ENCODE measurements at places on chromosomes 5 and 9. TPM values are rescaled to one million over a fixed set of nuclear protein-coding genes. Genes with fewer than 3 reads are reported as not detected.

The TAF11L5 gene
- not detected for polyA plus RNA-seq

The ANKRD18A gene
- polyA plus RNA-seq, result 0.35 TPM

The INSL6 gene
- not detected for polyA plus RNA-seq

The RAB24 gene
- 55.4 TPM for polyA plus RNA-seq

The CDC20B gene
- 0.28 TPM for polyA plus RNA-seq

The NR2F1-AS1 gene
- polyA plus RNA-seq, result 12.9 TPM

The SH3PXD2B gene
- 8.0 TPM for polyA plus RNA-seq

The CDHR2 gene
- polyA plus RNA-seq, result 0.10 TPM

The ERBIN gene
- polyA plus RNA-seq, result 13.8 TPM

The PFN3 gene
- not detected for polyA plus RNA-seq

The CER1 gene
- polyA plus RNA-seq, result not detected

The PCDHA1 gene
- 0.30 TPM for polyA plus RNA-seq

The NEUROG1 gene
- not detected for polyA plus RNA-seq

The OTP gene
- not detected for polyA plus RNA-seq

The CTSL gene
- polyA plus RNA-seq, result 1,526 TPM

The TRIP13 gene
- 2.7 TPM for polyA plus RNA-seq

The SURF4 gene
- polyA plus RNA-seq, result 204 TPM

The MSX2 gene
- polyA plus RNA-seq, result 0.39 TPM

The JMY gene
- polyA plus RNA-seq, result 2.0 TPM

The CRHBP gene
- polyA plus RNA-seq, result 0.21 TPM

The LOX gene
- 3.7 TPM for polyA plus RNA-seq

The OXCT1 gene
- 10.3 TPM for polyA plus RNA-seq

The PCDHB11 gene
- 0.44 TPM for polyA plus RNA-seq

The PLGRKT gene
- 28.4 TPM for polyA plus RNA-seq

The GBGT1 gene
- polyA plus RNA-seq, result 31.6 TPM

The IL3 gene
- polyA plus RNA-seq, result not detected

Data from lung (tissue), 17 donors.